HCT116 (cell line): ENCODE measurements at places on chromosomes 12 and 14. TPM values are rescaled to one million over a fixed set of nuclear protein-coding genes. Genes with fewer than 3 reads are reported as not detected.

DNA sequence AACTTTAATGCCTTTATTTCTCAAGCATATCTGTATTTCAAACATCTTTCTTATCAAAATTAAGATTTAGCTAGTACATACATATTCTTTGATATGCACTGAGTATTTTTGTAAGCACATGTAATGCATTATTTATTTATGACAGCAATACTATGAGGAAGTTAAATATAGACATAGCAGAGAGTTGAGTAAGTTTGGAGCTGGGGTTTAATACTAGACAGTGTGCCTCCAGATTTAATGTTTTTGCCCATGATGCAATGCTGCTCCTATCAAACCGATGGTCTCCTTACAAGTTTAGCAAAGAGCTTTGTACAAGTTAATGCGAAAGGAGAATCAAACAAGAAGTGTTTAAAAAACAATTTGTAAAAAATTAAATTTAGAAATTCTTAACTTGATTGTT lies 826.6 kb upstream of the MGAT4C start:
- no peak for DNase-seq

- no peak for DNase-seq
Observed at GRCh38 chr14:30410986-30411385, 148.0 kb upstream of the G2E3 start.

- DNase-seq: no peak
Observed at GRCh38 chr12:68786929-68787328, 21.0 kb upstream of the MDM2 start.

DNA sequence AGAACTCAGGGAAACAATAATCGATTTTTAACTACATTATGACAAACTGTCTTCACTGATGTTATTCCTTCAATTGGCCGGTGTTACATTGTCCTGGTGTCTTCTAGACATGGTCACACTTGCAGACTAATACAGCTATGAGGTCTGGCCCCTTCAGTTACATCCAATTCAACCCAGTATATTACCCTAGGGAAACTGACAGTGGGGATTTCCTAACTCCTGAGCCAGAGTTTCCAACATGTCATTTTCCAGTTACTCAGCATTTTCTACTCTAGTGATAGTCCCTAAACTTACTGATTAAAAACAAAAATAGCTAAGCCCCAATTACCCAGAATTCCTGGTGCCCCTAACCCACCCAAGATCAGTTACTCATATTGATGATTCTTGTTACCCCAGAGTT lies 21.1 kb downstream of the IFNG start:
- no peak for DNase-seq

Gene LPAR5
- total RNA-seq: 5.2 TPM

DNA sequence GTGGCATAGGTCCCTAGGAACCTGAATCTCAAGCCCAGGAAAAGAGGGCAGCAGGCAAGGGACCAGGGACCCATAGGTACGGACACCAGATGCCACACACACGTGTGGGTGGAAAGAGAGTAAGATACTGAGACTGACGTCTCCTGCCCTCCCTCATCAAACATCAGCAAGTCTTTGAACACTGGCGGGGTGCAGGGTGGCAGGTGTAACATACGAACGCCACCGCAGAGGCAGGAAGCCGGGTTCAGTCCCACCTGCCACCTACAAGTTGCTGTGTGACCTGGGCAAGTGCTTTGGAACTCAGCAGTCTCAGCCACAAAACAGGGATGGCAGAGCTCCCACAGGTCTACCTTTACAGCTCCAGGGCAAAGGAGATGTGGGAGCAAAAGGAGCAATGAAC lies 11.1 kb downstream of the ACTN1 start:
- no peak for DNase-seq

- DNase-seq: no peak
Observed at GRCh38 chr12:131192951-131193350, 239.2 kb downstream of the ADGRD1 start.

DNA sequence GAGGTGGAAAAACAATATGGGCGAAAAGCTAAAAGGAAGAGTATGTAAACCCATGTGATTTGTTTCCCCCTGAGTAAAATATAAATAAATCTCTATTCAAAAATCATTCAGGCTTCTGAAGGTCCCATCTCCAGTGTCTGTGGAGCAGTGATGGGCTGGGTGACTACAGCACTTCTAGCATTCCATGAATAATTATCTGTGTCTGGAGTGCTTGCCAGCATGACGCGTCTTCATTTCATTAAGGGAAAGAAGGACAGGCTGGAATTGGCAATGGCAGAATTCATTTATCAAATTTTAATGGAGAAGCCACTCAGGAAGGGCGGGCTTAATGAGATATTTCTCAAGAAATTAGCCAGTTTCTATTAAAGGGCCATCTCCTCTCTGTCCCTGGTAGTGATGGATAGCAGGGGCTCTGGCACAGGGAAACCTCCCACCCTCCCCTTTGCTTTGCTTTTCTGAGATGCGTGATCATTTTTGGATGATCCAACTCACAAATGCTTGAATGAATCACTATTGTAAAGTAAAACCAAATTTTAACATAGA lies 916.3 kb upstream of the SEL1L start:
- DNase-seq: no peak

DNA sequence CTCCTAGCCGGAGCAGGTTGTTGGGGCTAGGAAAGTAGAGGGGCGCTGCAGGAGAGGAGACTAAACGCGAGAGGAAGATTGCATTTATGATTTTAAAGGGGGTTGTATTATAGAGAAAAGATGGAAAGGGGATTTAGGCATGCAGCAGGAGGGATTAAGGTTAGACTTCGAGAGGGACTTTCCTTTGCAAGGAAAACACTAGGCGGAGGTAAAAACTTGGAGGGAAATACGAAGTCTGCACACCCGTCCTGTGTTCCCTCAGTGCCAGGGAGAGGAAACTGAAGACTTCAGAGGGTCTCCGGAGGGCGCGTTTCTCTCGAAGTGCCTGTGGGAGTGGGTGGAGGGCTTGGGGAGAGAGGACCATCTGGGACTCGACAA lies 420 bp upstream of the PPP1R1A start:
- DNase-seq: no peak

- no peak for DNase-seq
Observed at GRCh38 chr12:109191621-109192250, 75.3 kb downstream of the ACACB start.

DNA sequence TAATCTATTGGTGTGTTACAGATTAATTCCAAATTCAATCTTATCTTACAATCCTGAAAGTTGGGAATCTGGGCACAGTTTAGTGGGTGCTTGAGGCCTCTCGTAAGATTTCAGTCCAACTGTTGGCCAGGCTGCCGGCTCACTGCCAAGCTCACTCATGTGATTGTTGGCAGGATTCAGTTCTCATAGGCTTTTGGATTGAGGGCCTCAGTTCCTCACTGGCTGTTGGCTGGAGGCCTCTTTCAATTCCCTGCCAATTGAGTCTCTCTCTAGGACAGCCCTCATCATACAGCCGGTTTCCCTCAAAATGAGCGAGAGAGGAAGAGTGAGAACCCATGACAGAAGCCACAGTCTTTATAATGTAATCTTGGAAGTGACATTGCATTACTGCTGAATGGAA lies 123.5 kb upstream of the FBXO33 start:
- DNase-seq: no peak

Gene FGF6
- total RNA-seq: not detected

- DNase-seq: no peak
Observed at GRCh38 chr14:74615735-74616134, 3.7 kb upstream of the LTBP2 start.

GRCh38 chr12:2933586-2933985 lies 25.6 kb upstream of the TEAD4 start:
- DNase-seq: no peak

Gene CDH24
- 19.3 TPM for total RNA-seq

Gene FAM90A1
- 0.64 TPM for total RNA-seq

Gene LGR5
- total RNA-seq: not detected

GRCh38 chr14:103740991-103741689 lies 25.5 kb downstream of the ZFYVE21 start:
- DNase-seq: no peak

DNA sequence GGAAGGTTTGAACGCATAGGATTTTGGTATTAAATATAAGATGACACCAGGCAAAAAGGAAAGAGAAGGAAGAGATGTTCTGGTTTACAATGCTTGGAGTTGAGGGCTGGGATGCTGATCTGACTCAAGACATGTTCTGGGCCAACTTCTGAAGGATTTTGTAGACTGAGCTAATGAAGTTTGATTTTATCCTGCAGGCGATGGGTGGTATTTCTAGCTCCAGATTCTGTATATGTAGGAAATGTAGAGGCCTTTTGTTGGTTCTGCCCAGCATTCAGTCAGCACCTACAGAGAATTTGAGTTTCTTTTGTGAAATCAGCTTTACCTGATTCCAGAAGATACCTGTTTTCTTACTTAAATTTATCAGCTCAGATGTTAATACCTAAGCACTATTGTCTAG lies 48.2 kb downstream of the VEZT start:
- DNase-seq: no peak
